ENCODE measurements at places on chromosomes 4 and X.

GRCh38 chrX:20472148-20472547 lies 205.4 kb upstream of the RPS6KA3 start:
- no peak for DNase-seq

- no peak for DNase-seq
Observed at GRCh38 chr4:166996216-166996615, 238.1 kb downstream of the SPOCK3 start.

GRCh38 chr4:155787113-155787710 lies 28.4 kb downstream of the GUCY1B1 start:
- no peak for DNase-seq

GRCh38 chr4:74109870-74110605 lies 11.0 kb upstream of the CXCL2 start:
- no peak for DNase-seq

DNA sequence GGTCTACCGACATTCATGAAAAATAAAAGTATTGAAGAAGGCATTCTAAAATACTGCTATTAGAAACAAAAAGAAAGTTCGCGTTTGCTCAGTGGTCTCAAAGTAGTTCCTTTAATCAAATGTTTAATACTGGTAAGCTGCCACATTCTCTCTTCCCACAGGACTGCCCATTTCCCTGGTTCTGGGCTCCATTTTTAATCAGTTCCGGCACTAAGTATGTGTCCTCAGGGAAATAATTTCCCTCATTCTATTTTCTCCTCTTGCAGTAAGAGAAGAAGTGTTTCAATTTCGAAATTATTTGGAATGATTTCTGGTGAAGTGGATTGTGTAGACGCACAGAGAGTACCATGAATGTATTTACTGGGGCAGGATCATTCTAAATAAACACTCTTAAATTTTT lies 17.5 kb downstream of the VCX3A start:
- DNase-seq = no peak

- no peak for DNase-seq
Observed at GRCh38 chr4:148007314-148007760, 275.4 kb downstream of the ARHGAP10 start.

GRCh38 chr4:183074288-183074990 lies 24.6 kb upstream of the WWC2 start:
- DNase-seq = no peak

DNA sequence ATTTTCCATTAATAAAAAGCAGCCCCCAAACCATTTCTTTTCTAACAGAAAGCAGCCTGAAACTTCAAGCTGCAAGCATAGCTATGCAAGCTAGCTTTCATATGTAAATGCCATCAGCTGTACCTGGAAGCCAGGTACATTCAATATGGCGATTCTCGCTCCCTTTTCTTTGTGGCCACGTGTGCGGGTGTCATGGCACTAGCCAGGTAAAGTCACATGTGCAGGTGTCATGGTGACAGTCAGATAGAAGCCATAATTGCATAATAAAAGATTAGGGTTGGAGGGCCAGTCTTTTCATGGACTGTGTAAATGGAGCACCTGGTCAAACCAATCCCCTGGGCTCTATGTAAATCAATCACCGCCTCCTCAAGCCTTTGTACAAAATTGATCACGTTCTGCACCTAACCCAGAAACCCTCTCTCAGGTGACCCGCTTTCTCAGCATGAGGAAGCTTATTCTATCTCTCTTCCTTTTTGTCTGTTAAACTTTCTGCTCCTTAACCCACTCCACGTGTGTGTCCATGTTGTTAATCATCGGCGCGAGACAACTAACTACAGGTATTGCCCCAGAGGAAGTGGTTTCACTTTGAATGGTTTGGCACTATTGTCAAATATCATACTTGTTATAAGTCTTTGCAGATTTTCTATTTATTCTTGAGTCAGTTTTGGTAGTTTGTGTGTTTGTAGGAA lies 18.0 kb upstream of the RHOXF2 start:
- DNase-seq = no peak

- no peak for DNase-seq
Observed at GRCh38 chr4:177302371-177303100, 7.1 kb upstream of the NEIL3 start.

All from amygdala (tissue), 56 donors.